Muscle of leg (tissue), 16 donors: ENCODE measurements at places on chromosomes 2 and 18. TPM values are rescaled to one million over a fixed set of nuclear protein-coding genes. Genes with fewer than 3 reads are reported as not detected.

The MARCO gene
- 2.0 TPM for polyA plus RNA-seq

The SAG gene
- 0.09 TPM for polyA plus RNA-seq

The ACMSD gene
- 0.32 TPM for polyA plus RNA-seq

The MROH2A gene
- polyA plus RNA-seq, result not detected

The MAPRE3 gene
- polyA plus RNA-seq, result 21.8 TPM

The UCN gene
- polyA plus RNA-seq, result 1.4 TPM

The SPHKAP gene
- 29.0 TPM for polyA plus RNA-seq

The LAMA1 gene
- 11.1 TPM for polyA plus RNA-seq

The PSTPIP2 gene
- 1.3 TPM for polyA plus RNA-seq

The ANKRD36 gene
- polyA plus RNA-seq, result 10.2 TPM

The SLC19A3 gene
- 0.84 TPM for polyA plus RNA-seq
